Nephron progenitor cell (in vitro differentiated cells): ENCODE measurements at places on chromosomes 1 and 21.

- H3K27me3 ChIP-seq = no peaks in the 10 kb centered on the region
- no peaks in the 10 kb centered on the region for H3K36me3 ChIP-seq
- H3K4me1 ChIP-seq = peaks cover 88% of the 10 kb centered on the region
- H3K27ac ChIP-seq = peak overlapping the region; percentile 100
Observed at GRCh38 chr1:23566304-23566703, 7.0 kb upstream of the ID3 start.

- no peak overlapping the region for H3K4me3 ChIP-seq
- DNase-seq = no peak
- H3K4me1 ChIP-seq = no peaks in the 10 kb centered on the region
Observed at GRCh38 chr1:114597949-114598348, 16.5 kb upstream of the BCAS2 start.

- H3K27ac ChIP-seq = no peak overlapping the region
- H3K4me3 ChIP-seq = no peak overlapping the region
- peaks cover 3% of the 10 kb centered on the region for H3K27me3 ChIP-seq
Observed at GRCh38 chr21:38448671-38449385, 49.4 kb downstream of the ERG start.

GRCh38 chr1:68624233-68624632 lies 127.4 kb upstream of the DEPDC1 start:
- no peaks in the 10 kb centered on the region for H3K36me3 ChIP-seq
- peaks cover 6% of the 10 kb centered on the region for H3K4me1 ChIP-seq
- peaks cover 3% of the 10 kb centered on the region for H3K27me3 ChIP-seq
- no peak for DNase-seq
- H3K27ac ChIP-seq = peak overlapping the region; percentile 13

DNA sequence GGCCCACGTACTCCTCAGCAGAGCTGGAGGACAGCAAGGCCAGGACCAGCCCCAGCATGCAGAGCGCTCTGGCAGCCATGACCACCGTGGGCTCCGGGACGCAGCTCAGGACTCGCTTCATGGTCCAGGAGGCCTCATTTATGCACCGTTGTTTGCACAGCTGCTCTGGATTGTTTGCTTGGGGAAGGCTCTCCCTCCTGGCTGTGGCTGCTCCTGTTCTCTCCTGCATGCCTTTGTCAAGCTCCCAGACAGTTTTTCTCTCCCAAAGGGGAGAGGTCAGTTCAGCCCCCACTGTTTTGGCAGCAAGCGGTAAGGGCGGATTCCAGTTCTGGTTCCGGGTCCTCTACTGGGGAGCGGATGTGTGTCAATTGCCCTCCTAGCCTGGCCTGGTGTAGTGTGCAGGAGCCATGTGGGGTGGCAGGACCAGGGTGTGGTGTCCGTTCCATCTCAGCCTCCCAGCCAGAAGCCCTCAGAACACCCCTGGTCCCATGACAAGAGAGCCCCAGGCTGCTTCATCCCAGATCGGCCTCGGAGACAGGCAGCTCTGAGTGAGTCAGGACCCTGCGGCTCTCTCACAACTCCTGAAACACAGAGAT lies at the start of gene TFF3:
TSS of gene TFF3 (minus strand) at position 114 of the 596 bp plus-strand sequence. CDS start at position 79, 35 bp downstream.
- H3K4me1 ChIP-seq = peaks cover 60% of the 10 kb centered on the region
- DNase-seq = peak; percentile 50
- no peaks in the 10 kb centered on the region for H3K36me3 ChIP-seq
- peak within 1 kb of the TSS; percentile 92 for H3K27ac ChIP-seq
- peaks cover 17% of the 10 kb centered on the region for H3K27me3 ChIP-seq

DNA sequence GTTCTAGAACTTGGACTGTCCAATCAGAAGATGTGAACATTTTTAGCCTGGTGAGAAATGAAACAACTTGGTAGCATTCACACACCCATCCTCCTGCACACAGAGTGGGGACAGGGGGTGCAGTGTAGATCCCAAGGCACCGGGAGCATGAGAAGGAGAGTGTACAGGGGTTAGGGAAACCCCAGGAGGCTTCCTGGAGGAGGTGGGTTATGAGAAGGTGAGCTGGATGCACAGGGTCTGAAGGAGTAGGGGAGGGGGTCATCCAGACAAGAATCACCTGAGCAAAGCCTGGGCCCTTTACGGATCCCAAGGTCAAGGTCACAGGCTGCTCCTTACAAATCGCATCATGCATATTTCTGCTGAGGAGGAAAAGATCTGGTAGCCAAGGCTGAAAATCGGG lies 117.5 kb upstream of the TMPRSS2 start:
- H3K27me3 ChIP-seq = peaks cover 17% of the 10 kb centered on the region
- no peak overlapping the region for H3K27ac ChIP-seq
- no peak overlapping the region for H3K4me3 ChIP-seq

- H3K27me3 ChIP-seq = peaks cover 12% of the 10 kb centered on the region
- no peak for DNase-seq
- H3K36me3 ChIP-seq = peaks cover 2% of the 10 kb centered on the region
- H3K27ac ChIP-seq = no peak overlapping the region
- peaks cover 34% of the 10 kb centered on the region for H3K4me1 ChIP-seq
- no peak overlapping the region for H3K4me3 ChIP-seq
Observed at GRCh38 chr1:179767996-179768395, 24.9 kb downstream of the FAM163A start.

DNA sequence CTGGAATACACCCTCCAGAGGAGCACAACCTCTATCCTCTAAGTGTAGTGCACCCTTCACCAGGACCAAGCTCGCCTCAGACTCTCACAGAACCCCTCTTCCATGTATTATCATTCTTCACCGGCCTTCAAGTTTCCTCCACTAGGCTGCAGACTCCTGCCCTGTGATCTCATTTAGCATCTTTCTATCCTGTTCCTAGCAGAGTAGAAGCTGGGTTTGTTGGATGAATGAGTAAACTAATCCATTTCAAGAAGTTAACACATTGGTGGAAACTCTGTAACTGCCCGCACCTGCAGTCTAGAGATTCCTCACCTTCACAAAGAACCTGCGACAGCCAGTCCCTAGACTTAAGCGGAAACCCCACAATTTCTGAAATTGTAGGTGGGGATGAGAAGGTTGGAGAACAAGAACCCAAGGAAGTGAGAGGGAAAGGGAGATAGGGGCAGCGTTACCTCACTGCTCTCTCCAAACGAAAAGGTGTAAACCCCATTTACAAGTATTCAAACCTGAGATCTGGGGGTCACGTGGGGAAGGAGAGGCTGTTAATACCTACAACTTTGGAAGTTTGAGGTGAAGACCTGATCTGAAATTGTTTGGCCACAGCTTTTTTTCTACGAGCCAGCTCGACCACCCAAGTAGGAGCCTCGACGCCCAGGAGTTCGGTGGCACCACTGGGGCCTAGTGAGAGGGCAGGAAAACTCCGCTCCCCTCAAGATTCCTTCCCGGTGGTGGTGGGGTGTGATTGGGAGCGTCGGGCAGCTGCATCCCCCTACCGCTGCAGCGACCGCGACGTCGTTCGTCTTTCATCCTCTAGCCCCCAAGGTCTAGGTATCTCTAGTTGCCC lies 1.2 kb downstream of the PTPN14 start:
- peaks cover 83% of the 10 kb centered on the region for H3K4me1 ChIP-seq
- H3K27me3 ChIP-seq = no peaks in the 10 kb centered on the region
- peaks cover 5% of the 10 kb centered on the region for H3K36me3 ChIP-seq
- DNase-seq = peak; percentile 36
- H3K27ac ChIP-seq = peak overlapping the region; percentile 92
